ENCODE measurements at places on chromosomes 5 and 9.

DNA sequence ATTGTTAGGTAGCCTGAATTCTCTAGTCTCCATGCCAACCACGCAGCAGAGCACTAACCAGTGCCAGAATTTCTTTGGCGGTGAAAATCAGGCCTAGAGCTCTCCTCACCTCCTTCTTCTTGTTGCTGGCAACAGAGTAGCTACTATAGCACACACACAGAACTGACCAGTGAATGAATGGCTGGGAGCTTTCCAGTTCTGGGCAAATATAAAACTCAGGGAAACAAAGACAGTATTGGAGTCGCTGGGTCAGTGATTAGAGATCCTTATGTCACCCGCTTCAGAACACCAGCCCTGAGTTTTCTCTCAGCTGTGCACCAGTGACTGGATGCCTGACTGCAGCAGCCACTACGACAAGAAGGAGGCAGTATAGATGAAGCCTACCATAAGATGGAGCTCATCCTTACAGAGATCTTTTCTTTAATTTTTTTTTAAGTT is 26.9 kb upstream of the FEM1C start:
- DNase-seq, result no peak

DNA sequence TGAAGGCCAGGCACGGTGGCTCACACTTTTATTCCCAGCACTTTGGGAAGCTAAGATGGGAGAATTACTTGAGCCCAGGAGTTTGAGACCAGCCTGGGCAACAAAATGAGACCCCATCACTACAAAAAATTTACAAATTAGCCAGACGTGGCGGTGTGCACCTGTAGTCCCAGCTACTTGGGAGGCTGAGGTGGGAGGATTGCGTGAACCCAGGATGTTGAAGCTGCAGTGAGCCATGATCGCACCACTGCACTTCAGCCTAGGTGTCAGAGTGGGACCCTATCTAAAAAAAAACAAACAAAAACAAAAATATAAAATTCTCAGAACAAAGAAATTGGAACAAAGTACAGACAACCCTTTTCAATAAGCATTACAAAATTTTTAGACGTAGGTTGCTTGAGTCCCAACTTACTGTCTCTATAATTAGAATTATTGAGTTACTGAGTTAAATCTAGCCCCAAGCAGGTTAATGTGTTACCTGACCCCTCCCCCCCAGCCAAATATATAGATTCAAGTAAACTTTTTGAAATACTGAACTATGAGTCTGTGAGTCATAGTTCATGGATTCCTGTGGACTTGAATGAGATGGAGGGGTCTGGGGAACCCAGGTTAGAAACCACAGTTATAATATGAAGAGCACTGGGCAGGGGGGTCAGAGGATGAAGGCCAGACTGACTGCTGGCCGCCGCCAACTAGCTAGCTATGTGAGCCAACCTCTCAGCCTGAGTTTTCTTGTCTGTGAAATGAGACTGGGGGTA is 173.1 kb downstream of the AOPEP start:
- no peak for DNase-seq

GRCh38 chr9:137820161-137820855 is 57.3 kb upstream of the CACNA1B start:
- no peak for DNase-seq

- no peak for DNase-seq
Measured at GRCh38 chr5:121151534-121151933, 687.4 kb downstream of the PRR16 start.

DNA sequence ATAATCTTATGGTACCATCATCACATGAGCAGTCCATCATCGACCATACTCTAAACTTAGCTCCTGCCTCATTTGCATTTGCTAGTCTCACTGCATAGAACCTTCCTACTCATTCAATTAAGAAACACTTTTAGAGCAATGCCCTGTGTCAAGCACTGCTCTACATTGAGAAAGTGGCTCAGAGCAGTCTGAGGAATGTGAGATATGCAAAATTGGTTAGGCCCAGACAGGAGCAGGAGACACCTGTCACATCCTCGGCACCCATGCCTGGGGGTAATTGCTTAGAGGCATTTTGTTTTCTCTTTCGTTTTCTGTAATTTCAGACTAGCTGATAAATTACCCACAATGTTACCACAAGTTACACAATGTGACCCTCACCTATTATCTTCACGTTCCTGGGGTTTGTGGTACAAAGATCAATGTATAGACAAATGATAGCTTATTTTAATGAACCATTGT is 4.9 kb upstream of the RARS1 start:
- peak; percentile 34 for DNase-seq

DNA sequence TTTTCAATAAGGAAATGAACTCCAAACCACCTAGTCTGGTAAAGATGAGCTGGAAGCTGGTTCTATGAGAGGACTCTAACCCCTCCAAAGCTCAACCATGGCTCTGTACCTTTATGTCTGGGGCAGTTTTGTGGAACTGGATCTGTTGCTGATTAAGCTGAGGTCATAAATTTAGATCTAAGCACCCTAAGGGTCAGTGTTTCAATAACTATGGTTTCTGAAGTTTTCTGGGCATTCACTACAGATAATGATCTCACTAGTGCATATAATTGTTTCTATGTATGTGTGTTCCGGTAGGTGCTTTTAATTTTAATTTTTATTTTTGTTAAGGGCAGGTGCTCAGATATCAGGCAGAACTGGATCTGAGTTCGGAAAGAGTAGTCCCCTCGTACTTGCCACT is 258.7 kb upstream of the PANK3 start:
- no peak for DNase-seq

GRCh38 chr5:105639068-105639467 is 2031.7 kb downstream of the EFNA5 start:
- DNase-seq, result no peak

DNA sequence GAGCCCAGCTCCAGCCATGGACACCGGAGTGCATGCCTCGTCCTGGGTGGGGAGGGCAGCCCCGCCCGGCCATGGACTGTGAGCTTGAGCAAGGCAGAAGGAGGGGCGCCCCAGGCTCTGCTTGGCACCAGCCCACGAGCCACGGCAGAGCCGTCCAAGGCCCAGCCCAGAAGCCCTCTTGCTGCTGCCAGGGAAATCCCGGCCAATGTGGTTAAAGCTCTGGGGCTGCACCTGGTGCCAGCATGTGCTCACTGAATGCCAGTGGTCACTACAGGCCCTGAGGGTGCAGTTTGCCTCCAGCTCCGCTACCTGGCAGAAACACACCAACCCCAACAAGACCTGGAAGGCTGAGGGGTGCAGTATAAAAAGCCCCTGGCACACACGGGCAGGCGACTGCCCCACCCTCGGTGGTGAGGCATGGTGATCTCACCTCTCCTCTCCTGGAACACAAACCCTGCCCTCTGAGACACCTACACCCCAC is 11.8 kb downstream of the BRD3 start:
- DNase-seq, result no peak

GRCh38 chr5:40405996-40406740 is 273.5 kb upstream of the PTGER4 start:
- DNase-seq, result peak; percentile 89

DNA sequence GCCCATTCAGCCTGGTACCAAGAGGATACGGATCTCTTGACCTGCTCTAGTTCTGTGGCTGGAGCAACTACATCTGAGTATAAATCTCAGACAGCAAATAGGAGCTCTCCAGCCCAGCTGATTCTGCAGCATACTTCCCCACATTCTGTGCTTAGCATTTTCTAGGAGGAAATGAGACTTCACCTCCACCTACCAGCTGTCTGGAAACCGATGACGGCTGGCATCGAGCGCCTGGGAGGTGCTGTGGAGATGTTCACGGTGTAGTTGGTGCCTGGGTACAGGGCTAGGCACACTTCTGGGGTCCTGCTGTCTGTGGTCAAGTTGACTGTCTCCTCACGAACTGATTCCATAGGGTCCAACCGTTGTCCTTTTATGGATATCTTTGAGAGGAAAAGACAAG is 63.6 kb downstream of the SUSD1 start:
- DNase-seq, result no peak

DNA sequence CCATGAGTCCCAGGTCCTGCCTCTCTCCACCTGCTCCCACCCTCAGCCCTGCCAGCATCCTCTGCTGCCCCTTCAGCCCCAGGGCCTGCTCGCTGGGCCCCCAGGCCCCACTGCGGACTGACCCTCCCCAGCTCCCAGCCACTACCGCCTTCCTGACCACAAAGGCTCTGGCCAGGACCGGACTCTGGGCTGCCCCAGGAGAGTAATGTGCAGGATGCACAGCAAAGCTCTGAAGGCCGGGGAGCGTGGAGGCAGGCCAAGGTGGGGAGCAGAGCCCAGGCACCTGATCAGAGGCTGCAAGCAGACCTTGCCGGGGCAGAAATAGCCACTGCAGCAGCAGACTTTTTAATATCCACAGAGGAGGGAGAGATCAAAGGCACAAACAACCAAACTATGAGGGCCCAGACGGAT is 27.9 kb downstream of the IPPK start:
- no peak for DNase-seq

DNA sequence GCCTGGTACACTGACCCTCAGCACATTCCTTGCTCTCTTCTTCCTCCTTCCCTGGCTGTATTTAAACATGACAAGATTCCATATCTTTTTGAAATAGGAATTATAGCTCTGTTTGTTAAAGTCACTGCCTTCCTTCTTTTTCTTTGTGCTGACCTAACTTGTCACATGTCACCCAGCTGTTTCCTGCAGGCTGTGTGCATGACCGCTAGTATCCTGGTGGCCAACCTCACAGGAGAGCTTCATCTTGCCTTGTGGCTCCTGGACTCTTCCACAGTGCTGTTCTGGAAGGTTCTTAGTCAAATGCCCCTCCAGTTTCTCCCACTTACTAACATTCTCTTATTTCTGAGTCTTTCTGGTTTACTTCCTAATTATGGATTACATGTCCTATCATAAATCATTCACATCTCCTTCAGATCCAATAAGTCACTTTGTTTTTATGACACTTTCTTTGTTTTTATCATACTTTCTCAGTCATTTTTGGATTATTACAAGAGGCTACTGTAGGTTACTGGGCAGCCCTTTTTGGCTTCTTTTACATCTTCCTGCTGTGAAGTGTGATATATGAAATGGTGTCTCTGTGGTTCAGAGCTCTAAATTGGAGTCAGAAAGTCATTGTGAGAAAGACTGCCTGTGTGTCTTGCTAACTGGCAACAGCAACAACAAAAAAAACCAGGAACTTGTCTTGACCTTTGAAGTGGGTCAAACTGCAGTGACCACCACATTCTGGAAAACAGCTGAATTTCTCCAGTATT is 463.6 kb upstream of the DAP start:
- DNase-seq, result no peak

DNA sequence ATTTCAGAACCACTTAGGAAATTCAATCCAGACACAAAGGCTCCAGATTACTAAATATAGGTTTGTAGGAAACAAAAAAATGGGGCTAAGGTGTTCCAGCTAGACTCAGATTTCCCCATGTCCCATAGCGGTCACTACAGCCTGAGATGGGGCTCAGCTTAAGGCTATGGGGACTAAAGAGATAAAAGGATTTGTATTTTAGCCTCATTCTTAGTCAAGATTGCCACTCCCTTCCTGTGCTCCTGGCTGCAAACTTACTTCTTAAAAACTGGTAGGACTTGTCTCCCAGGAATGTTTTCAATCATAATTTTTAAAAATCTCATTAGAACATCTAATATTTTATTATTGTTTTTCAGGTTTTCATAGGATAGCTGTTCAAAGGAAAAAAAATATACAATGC is 253.8 kb upstream of the DAB2 start:
- DNase-seq, result no peak

DNA sequence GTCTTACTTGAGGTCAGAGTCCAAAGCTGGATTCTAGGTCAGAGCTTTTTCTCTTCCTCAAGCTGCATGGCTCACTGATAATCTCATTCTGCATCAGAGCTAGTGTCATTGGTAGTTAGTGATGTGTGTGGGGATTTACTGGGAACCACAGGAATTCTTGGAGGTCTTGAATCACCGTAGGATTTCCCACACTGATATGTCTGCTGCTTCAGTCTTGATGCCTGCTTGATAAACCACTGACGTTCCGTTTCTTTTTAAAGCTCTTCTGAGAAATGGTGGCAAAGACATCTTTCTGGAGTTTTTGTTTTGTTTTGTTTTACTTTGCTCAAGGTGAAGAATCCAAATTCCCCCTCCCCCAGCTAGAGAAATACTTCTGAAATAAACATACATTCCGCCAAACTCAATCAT is 1.2 kb upstream of the GARIN3 start:
- no peak for DNase-seq

DNA sequence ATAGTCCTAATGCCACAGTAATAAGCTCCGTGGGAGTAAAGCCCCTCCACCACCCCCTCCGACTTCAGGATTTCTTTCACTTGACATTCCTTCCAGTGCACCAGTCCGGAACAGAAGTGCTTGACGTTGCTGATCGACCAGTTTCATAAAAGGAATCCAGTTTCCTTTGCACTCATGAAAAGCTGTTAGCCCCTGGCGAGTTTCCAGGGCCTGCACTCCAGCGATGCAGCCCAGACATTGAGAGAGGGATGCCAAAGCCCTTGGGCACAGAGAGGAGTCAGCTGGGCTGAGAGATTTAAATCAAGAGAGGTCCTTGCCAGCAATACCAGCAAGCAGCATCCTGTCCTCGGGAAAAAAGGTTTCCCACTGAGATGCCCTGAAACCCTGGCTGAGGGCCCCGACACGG is 170.1 kb downstream of the GABBR2 start:
- no peak for DNase-seq

DNA sequence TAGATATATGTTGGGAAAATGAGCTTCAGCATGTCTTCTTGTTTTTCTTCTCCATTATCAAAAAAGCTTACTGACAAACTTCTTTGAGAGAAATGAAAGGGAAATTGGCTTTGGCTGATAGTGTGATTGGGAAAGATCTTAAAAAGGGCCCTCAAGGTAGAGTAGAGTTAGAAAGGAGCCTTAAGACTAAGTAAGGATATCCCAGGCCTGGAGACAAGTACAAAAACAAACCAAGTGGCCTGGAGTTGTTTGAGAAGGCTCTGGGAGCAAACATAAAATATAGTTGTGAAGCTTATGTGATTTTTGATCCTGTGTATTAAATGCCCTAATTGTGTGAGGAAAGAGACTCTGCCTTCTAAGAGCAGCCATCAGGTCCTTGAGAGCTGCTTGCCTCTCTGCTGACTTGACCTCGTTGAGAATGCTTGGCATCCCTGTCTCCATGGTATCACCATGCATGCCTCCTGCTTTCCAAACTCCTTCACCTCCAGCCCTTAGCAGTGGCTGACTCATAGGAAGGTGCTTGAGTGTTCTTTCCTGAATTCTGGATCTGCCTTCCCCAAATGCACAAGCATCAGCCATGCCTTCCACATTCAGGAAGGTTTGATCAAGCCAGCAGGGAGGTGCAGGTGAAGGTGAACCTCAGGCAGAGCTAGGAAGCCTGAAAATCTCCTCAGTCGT is 78.9 kb downstream of the SMARCA2 start:
- DNase-seq, result no peak

GRCh38 chr9:99720455-99721050 is 101.1 kb upstream of the NR4A3 start:
- DNase-seq, result peak; percentile 53
